Renal cortex interstitium (tissue), 15 donors: ENCODE measurements at places on chromosomes 12 and 14.

DNA sequence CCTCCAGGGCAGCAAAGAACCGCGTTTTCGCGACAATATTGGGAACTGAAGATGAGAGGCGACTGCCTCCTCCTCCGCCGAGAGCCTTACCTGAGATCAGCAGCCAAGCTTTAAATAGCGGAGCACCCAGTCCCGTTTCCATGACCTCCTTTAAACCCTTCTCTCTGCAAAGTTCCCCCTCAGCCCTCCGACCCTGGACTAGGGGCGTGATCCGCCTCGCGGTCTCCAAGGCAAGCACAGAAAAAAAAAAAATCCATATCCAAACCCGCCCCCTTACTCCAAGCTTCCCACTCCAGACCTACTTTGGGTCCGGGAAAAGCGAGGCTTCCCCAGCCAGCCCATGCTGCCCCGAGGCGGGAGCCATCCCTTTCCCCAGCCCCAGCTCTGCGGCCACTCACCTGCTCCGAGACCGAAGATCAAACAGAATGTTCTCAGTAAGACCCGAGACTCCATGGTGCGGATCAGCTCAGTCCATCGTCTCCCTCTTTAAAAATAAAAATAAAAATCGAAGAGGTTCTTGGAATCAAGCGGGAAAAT, 630 bp downstream of the NELL2 start:
- DNase-seq = no peak

DNA sequence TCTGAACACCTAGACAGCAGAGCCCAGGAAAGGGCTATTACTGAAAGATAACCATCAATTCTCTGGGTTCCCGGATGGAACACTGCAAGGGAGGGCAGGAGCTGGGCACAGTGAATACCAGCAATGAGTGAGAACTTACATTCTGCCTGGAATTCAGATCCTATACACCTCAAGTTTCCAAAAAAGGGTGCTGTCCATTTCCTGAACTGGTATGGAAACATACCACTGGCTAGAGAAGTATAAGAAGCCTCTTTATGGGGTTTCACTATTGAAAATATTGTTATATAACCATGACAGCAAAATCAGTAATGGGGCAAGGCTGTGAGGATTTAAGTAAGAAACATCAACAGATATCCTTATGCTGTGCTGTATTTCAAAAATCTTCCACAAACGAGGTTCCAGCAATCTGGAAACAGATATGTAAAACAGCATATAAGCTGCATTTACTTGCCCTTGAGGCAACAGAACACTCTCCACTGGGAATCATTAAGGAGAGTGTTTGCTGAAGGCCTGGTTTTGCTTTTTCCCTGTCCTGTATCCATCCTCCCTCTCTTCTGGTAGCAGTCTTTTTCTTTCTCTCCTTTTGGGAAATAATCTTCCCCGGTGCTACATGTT, 53.3 kb upstream of the GTF2A1 start:
- DNase-seq = no peak

DNA sequence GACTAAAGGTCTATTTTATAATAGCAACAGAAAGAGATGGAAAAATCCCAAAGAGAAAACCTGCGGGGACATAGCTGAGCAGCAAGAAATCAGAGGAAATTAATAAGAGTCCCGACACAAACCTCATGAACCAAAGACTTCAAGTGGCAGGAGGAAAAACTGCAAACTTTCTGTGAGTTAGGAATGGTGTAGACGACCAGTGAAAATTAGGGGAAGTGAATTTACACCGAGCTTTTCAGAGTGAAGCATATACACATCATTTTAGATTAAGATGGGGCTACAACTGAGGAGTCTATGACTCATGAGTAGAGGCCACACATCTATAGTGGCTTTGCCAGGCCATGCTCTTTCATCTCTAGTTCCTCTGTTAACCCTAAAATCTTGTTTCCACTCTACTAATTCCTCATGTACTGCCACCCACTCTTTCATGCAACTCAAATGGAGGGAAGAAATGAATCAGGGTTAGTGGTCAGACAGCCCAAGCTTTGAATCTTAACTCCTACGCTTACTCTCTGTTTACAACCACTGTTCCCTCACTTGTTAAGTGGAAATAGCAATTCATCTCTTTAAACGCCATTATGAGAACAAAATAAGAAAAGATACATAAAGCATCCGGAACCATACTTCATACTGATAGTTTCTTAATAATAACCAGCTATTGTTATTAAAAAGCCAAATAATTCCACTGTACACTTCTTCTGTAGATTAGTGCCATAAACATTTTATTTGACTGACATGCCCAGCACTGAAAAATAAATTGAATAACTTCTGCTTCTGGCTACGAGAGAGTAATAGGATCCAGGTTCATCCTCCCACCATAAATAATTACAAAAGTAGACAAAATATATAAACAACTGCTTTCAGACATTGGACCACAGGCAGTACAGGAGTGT, 219.3 kb downstream of the RMST start:
- DNase-seq = no peak

DNA sequence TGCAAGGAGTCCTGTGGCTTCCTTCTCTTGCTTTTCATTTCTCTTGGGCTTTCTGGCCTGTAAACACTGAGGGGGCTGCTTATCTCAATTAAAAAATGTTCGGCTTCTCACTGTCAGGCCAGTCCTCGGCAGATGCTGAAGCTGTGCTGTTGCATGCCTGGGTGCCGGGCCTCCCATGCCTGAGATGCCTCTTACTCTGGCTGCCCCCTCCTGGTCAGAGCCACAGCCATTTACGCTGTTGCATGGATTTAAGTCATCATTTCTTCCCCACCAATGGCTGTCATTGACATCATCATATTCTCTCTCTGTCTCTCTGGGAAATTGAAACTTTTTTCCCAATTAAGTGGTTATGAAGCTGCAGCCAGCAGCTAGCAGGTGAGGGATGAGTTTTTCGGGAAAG, 53.7 kb downstream of the FOXN4 start:
- no peak for DNase-seq

DNA sequence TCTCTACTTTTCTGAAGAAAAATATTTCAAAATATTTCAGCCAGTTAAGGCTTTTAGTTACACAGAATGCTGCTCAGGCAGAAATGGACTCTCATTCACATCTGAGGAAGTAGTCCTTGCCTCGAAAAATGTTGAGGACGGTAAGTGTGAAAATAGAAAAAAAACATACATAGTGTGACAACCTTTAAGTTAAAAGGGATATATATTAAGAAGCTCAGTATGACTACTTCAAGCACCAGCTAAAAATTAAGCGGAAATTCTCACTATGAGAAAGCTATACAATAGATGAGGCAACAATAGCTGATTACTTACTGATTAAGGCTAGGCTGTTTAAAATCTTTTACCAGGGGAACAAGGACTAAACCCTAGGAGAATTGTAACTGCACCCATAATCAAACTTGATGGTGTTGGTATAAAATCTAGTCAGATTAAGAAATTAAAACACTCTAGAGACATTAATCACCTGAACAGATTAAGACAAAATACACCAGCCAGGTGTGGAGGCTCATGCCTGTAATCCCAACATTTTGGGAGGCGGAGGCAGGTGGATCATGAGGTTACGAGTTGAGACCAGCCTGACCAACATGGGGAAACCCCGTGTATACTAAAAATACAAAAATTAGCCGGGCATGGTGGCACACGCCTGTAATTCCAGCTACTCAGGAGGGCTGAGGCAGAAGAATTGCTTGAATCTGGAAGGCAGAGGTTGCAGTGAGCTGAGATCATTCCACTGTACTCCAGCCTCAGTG, 53.9 kb downstream of the HNRNPC start:
- DNase-seq = no peak

DNA sequence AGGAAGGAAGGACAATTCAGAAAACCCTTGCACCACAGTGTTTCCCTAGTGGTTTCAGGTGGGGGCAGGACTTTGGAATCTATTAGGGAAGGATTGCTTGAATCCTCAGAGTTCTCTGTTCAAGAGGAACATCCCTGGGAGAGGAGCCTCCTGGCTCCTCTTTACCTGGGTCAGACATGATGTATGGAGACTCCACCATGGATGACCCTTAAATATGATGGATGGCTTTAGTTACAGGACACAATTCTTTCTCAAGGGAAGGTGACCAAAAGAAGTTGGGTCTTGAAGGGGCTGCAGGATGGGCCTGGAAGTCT, 396.6 kb downstream of the NRXN3 start:
- no peak for DNase-seq

- DNase-seq = no peak
Measured at GRCh38 chr12:115941362-115941761, 336.1 kb downstream of the MED13L start.

GRCh38 chr14:49769581-49770211, 1.7 kb downstream of the KLHDC2 start:
- no peak for DNase-seq

DNA sequence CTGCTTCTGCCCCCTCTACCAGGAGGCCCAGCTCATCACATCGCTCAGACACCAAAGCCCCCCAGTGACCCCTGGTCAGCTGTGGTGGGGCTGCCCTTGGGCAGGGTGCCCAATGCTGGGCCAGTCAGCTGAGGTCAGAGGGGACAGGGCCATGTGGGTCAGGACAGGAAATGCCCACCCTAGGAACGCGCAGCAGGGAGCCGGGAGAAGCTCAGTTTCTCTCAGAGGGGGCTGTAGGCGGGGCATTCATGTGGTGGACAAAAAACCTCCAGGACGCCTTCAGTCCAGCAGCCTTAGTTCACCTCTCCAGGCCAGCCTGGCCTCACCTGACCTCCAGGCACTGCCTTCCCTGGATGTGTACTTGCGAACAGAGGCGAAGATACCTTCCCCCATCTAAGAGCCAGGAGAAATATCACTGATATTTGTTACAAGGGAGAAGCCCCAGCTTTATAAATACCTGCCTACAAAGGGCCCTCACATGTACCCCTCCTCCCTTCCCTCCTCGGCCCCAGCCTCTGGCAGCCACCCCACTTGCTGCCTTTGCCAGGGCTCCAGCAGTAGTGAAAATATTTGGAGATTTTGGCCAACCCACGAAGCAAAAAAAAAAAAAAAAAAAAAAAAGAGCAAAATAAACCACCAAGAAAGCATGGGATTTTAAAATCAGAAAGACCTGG, 41.9 kb upstream of the PLEKHG6 start:
- DNase-seq = no peak

DNA sequence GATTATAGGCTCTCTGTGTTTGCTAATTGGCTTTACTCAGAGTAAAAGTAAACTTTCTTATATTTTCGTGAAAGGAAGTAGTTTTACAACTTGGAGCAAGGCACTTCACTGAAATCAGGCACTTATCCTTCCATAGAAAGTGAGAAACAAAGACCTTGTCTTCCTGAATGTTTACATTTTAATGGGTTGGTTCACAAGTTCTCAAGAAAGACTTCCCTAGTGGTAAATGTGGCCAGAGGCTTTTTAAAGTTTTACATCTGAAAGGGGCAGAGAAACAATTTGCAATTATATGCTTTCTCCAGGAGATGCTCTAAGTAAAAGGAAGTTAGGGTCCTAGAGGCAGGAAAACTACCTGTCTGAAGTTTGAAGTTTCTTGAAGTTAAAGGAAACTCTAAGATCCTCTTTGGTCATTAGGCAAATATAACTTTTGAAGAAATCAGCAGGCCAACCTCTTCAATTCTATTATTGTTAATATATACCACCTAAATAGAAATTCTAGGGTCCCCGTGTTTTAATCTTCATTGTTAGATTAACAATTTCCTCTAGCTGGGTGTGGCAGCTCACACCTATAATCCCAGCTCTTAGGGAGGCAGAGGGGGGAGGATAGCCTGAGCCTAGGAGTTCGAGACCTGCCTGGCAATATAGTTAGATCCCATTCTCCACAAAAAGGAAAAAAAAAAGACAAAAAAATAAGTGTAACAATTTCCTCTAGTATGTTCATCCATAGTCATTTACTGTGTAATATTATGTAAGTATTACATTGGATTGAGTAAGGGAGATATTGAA, 644.9 kb upstream of the FOXG1 start:
- no peak for DNase-seq

DNA sequence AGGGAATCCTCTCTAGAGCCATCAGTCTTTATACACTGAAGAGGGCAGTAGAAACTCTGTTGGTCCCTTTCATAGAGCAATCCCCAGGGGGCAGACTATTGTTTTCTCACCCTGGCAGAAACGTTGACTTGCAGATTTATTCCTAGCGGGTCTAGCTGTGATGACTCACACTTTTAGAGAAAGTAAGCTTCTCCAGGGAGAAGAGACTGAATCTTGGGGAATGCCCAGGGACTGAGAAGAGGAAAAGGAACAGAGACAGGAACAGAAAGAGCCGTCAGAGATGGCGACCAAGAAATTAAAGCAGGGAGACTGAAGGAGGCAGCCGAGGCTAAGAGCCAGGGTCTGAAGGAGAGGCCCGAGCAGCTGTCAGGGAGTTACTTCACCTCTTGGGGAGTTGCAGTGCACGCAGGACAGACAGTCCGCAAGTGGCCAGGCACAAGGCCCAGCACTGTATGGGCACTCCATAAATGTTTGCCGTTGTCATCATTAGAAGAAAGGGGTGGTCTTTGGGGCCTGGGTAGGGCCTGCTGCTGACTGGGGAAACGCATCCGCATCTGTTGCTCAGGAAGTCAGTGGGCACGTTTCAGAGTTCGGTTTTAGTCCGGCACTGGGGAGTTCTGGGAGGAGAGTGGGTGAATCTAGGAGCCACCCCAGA, 13.0 kb downstream of the PLEKHG6 start:
- DNase-seq = no peak

- no peak for DNase-seq
Measured at GRCh38 chr14:25953532-25954139, 644.2 kb downstream of the NOVA1 start.

DNA sequence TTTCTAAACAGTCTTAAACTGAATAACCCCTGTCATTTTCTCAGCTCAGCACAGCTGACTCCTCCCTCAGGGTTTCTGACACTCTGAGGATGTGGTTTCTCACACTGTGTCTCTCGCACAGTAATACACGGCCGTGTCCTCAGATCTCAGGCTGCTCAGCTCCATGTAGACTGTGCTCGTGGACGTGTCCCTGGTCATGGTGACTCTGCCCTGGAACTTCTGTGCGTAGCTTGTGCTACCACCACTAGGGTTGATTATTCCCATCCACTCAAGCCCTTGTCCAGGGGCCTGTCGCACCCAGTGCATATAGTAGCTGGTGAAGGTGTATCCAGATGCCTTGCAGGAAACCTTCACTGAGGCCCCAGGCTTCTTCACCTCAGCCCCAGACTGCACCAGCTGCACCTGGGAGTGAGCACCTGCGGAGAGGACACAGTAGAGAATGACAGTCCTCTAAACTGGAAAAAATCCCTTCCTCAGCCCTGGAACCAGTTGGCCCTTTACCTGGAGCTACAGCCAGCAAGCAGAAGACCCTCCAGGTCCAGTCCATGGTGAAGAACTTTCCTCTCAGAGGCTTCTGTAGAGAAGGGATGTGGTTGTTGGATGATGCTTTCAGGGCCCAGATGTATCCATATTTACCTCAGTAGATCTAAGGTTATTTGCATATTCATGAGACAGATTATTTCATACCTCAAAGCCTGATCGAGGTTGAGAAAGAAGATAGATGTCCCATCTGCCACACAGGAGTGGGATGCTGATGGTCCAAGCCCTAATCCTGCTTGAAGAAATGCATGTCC, 984.8 kb downstream of the TMEM121 start:
- DNase-seq = no peak

DNA sequence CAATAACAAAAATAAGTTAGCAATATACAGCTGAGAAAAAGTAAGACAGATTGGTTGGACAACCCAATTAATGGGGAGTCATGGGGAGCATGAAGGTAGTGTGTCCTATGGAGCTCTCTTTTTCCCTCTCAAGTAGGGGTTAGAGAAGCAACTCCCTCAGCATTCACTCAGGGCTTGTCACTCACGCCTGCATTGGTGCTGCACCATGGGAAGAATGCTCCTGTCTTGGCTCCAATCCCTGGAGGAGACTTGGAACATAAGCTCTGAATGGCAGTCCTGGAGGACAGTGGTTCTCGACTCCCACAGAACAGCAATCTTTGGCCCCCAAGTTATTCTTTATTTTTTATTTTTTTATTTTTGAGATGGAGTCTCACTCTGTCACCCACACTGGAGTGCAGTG, 113.8 kb downstream of the DAAM1 start:
- DNase-seq = no peak
